ENCODE measurements at places on chromosomes 1 and 21.

DNA sequence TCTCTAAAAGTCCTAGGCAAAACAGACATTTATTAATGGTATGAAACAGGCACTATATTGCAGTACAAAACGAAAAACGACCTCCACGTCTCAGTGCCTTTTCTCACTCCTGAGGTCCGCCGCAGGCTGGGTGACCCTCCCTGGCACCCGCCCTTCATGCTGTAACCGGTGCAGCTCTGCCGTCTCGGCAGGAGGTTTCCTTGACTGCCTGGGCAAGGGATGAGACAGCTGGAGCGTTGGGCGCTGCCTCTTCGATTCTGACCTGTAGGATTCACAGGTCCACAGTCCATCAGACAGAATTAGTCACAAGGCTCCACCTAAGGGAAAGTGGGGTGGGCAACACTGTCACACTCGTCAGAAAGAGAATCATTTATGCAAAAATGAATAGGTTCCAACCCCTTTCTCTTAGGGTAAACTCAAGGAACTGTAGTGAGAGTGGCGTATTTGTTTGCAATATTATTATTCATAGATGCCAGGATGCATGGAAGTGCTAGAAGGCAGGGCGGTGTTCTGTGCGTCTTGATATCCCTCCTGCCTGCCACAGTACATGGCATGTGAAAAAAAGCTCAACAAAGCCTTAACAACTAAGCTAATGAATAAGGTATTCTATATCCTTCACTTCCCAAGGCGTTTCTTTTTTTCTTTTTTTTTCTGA lies 23.5 kb upstream of the ZBTB18 start:
- no peak for DNase-seq

DNA sequence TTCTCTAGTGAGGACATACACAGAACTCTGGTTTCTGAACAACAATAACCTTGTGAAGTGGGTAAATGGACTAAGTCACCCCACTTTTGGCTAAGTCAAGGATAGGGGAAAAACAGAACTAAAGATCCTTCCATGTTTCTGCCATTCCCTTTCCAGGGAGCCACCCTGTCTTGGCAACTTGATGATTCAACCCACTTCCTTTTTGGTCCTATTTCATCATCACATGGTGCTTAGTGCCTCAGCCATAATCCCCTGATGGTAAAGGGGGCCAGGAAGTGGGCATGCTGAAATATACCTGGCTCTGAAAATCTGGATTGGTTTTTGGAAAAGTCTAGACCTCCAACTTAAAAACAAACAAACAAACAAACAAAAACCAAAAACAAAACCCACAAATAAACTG lies 206.4 kb upstream of the FOXD3 start:
- DNase-seq: no peak

- DNase-seq: no peak
These were observed 12.7 kb downstream of the GABRD start for GRCh38 chr1:2031546-2032540.

DNA sequence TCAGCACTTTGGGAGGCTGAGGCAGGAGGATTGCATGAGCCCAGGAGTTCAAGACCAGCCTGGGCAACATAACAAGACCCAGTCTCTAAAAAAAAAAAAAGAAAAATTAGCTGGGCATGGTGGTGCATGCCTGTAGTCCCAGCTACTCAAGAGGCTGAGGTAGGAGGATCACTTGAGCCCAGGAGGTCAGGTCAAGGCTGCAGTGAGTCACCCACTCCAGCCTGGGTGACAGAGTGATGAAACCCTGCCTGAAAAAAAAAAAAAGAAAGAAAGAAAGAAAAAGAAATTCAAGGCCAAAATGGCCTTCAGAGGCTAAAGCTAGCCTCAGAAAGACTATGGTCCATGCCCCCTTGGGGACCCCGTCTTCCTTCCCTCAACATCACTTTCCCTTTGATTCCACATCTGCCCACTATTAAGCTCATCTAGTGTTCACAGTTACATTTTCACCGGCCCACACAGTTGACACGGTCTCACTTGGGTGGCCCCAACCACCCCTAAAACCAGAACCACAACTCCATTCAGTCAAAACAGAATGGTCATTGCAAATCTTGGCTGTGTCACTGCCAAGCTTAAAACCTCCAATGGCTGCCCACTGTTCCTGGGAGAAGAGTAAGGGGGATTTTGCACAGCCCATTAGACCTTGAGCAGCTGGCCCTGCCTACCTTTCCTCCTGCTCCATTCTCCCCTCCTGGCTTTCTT lies 2.1 kb upstream of the CAPN8 start:
- no peak for DNase-seq

GRCh38 chr1:2499986-2500596 lies 24.0 kb downstream of the PLCH2 start:
- no peak for DNase-seq
